ENCODE measurements at places on chromosomes 4 and X.

- DNase-seq, result no peak
Measured at GRCh38 chrX:118682258-118683014, 45.0 kb upstream of the IL13RA1 start.

- DNase-seq, result no peak
Measured at GRCh38 chr4:135354876-135355275, 1153.3 kb upstream of the PABPC4L start.

DNA sequence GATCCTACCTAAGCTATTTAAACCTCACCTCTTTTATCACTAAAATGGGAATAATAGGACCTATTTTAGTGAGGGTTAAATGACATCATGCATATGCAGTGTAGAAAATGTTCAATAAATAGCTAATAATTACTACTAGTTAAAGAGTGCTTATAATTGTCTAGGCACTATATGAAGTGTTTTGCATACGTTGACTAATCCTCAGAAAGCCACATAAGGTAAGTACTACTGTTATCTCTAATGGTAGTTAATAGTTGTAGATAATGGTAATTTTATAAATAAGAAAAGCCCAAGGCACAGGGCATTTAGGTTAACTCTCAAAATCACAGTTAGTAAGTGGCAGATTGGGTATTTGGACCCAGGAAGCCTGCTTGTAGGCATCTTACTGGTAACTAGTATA, 47.4 kb upstream of the BOD1L1 start:
- DNase-seq, result no peak

- DNase-seq, result no peak
Measured at GRCh38 chrX:87236830-87237440, 280.7 kb upstream of the KLHL4 start.

DNA sequence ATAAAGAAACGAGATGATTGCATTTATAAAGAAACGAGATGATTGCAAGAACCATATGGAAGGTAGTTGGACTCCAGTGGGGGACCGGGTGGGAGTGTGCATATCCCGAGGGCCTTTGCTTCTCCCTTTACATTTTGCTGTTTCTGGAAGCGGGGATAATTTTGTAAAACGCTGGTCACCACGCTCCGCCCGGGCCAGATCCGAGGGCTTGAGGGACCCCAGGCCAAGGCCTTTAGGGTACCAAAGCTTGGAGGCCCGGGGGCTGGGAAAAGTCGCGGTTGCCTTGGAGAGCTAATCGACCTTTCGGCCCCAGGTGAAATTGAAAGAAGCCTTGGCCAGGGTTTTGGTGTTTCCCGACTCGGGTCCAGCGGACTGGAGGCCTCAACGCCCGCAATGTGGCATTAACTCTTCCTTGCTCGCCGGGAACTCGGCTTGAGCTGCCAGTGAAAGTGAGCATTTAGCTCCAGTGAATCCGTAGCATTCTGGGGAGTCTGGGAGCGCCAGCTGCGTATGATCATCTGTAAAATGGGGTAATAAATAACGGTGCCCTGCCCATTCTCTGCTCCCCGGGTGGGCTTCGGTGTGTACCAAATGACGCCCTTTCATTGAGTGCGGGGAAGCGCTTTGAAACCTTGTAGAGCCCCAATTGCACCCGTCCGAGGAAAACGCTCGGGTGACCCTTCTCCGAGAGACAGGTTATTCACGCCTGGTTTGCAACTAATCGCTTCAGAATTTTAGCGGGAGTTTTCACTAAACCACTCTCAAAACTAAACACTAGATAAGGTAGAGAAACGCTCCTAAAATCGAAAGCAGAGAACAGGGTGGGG, 4.5 kb downstream of the NKX3-2 start:
- no peak for DNase-seq

DNA sequence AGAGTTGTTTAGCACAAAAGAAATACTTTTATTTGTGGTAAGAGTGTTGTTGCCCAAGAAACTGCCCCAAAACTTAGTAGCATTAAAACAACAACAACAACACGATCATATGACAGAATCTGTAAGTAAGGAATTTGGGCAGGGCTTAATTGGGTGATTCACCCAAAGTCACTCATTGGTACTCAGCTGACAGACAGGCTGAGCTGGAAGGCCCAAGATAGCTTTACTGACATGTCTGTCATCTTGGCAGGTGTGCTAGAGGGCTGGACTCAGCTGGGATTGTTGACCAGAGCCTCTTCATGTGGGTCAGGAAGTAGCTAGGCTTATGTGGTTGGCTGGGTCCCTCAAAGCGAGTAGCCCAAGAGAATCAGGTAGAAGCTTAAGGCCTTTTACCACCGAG, 52.3 kb downstream of the KIAA0232 start:
- no peak for DNase-seq

GRCh38 chr4:69830560-69831269, 29.2 kb downstream of the SULT1E1 start:
- no peak for DNase-seq

- DNase-seq, result no peak
Measured at GRCh38 chr4:91909963-91910362, 393.8 kb upstream of the GRID2 start.

GRCh38 chr4:79227860-79228259, 98.0 kb downstream of the NAA11 start:
- no peak for DNase-seq

- no peak for DNase-seq
Measured at GRCh38 chrX:25013632-25014365, 2.0 kb downstream of the ARX start.

DNA sequence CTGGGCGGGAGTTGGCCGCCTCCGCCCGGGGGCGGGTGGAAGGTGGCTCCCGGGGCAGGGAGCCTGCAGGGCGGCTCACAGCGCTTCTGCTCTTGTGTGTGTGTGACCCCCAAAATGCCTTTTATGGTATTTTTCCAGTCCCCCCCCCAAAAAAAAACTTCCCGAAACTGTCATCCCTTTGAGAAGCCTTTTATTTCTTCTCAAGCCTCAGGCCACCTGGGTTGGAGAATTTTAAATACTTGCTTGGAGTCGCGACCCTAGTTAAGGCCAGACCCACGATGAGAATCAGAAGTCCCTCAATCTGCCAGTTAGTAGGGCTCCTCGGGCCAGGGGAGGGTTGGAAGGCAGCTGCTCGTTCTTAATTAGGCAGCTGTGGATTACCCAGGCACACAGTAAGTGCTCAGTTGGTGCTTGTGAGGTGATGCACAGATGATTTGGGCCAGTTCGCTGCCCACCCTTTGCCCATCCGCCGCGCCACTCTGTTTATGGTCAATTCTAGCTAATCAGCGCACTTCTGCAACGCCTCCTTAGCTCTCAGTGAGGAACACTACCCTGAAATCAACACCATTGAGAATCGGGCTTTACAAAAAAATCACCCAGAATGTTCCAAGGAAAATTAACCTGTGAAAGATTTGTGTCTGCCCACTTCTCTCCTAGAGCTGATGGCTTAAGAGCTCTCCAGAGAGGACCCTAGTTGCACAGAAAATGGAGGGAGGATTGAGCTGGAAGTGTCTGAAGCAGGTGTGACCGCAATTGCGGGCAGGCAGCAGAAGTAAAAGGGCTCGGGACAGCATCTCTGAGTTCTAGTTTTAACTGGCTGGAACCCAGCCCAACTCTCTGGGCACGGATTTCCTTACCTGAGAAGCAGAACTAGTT, 648 bp upstream of the SCD5 start:
- DNase-seq, result no peak

DNA sequence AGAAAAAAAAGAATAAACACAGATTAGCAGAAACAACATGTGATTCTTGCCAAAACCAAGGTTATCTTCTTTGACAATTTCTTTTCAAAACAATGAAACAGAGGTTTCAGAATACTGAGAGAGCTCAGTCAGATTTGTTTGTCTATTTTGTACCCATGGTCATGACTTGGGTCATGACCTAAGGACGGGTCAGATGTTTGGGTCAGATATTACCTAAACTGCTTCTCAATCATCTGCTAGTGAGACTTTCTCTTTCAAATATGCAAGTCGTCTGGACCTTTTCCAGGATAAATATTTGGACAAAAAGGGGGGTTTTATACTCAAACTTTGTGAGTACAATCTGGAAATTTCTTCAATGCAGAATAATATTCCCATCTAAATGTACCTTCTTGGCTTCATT, 148.3 kb upstream of the USP38 start:
- no peak for DNase-seq

Data from activated CD4-positive, alpha-beta T cell treated with anti-CD3 and anti-CD28 coated beads for 24 hours (primary cell).